ENCODE measurements at places on chromosomes 13 and 19. TPM values are rescaled to one million over a fixed set of nuclear protein-coding genes. Genes with fewer than 3 reads are reported as not detected.

DNA sequence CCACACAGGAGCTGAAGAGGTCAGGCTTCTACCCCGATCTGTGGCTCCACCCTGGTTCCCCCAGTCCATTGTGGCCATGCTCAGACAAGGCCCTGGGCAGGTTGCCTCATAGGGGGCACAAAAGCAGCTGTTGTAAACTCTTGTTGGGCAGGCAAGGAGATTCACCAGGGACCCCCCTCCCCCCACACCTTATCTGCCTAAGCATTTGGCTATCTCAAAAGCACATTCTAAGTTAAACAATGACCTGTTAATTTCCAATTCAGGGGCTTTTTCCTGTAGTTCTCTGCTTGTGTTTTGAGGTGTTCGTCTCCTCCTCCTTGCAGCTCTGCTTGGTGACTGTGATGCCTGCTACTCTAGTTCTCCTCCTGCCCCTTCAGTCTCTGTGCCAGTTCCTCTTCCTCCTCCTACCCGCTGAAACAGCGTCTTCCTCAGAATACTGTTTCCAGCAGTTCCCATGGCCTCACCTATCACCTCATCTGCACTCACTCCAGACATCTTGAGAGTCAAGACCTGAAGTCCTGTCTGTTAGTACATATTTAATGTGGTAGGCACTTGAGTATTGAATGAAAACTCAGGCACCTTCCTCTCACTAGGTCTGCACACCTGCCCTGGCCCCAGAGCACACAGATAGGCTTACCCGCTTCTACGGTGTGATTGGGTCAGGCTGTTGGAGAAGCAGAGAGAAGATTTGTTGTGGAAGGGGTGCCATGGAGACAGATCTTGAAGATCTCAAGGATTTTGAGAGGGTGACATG, 31.7 kb downstream of the SPATA13 start:
- no peak for DNase-seq

- DNase-seq = no peak
Measured at GRCh38 chr13:72383646-72384045, 343.8 kb downstream of the MZT1 start.

Gene VSTM2B
- total RNA-seq = not detected

GRCh38 chr19:39935364-39935661, 879 bp upstream of the FCGBP start:
- no peak for DNase-seq

Data from neural progenitor cell (in vitro differentiated cells).